ENCODE measurements at places on chromosomes 7 and 10.

DNA sequence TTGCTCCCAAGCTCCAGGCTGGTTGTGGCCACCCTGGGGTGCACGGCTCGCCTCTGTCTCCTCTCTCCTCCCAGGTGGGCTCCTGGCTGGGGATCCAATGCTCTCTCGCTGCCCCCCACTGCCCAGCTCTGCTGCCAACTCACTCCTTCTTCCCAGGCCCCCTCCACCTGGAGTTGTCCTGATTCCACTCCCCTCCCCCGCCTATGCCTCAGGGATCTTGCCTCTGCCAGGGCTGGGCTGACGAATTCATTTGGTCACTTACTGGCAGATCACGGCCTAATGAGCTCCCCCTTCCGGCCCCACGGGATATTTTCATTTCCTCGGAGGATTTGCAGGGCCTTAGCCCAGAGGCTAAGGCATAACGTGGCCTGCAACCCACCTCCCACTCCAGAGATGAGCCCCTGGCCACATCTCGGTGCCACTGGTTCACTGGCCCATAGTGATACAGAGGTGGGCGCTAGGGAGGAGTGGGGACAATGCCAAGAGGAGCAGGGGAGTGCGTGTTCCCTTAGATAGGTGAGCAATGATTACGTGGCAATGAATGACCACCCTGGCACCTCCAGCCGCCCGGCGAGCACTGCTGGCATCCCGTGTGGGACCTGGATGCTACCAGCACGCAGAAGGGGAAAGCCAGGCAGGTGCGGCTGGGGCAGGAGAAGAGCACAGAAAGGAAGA lies 344.6 kb upstream of the SHH start:
- DNase-seq, result no peak

GRCh38 chr10:14820010-14820774 lies 17.6 kb downstream of the CDNF start:
- no peak for DNase-seq

- DNase-seq, result no peak
These were observed 56.1 kb upstream of the PDLIM1 start for GRCh38 chr10:95346715-95347401.

DNA sequence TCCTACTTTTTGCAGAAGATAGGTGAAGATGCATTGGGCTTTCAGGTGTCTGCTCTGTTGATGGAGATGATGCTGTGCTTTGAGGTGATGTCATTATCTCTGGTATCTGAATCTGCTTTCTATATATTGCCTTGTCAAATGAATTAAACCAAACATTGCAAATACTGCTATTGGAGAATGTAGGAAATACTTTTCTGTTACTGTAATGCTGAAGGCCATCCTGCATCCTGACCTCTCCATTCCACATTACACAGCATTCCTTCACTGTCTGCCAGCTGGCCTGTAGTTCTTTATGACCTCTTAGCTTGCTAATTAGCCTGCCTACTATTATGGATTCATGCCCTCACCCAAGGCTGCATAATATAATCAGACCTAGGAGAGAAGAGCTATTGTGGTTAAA lies 73.2 kb downstream of the VCL start:
- no peak for DNase-seq

GRCh38 chr10:131013281-131013912 lies 298.1 kb downstream of the TCERG1L start:
- DNase-seq, result no peak

DNA sequence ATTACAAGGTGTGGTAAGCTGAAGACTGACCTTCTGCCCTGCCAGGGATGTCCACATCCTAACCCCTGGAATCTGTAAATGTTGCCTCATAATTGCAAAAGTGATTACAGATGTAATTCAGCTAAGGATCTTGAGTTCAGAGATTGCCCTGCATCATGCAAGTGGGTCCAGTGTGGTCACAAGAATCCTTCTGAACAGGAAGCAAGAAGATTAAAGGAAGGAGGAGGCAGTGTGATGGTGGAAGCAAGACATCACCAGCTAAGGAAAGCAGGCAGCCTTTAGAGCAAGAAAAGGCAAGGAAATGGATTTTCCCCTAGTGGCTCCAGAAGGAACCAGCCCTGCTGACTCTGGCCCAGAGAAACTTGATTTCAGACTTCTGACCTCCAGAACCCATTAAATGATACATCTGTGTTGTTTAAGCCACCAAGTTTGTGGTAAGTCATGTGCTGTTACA lies 78.1 kb downstream of the USP6NL start:
- no peak for DNase-seq

DNA sequence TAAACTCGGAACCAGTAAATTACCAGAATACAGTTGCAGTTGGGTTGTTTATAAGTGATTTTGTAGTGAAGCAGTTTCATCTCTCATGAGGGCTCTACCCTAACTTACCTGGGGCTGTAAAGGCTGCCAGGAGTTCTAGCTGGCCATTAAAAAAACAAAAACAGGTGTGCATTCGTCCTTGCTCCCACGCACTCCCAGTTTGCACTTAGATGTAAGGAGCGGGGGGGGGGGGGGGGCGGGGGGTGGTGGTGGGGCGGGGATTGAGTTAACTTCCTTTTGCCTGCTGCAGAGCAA lies 2.3 kb upstream of the PFKFB3 start:
- no peak for DNase-seq

DNA sequence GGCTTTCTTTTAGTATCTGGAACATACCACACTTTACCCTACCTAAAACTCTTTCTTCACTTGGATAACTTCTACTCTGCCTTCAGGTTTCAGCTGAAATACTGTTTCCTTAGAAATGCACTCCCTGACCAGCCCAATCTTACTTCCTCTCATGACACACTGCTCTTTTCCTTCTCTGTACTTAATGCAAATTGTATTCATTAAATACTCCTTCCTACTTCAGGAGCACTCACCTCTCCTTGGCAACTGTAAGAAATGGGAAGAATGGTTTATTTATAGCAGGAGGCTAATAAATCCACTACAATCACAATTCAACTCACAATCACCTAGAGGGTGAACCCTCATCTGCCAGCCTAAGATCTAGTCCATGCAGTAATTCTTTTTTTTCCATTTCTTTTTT lies 15.2 kb downstream of the ZCWPW1 start:
- DNase-seq, result no peak

DNA sequence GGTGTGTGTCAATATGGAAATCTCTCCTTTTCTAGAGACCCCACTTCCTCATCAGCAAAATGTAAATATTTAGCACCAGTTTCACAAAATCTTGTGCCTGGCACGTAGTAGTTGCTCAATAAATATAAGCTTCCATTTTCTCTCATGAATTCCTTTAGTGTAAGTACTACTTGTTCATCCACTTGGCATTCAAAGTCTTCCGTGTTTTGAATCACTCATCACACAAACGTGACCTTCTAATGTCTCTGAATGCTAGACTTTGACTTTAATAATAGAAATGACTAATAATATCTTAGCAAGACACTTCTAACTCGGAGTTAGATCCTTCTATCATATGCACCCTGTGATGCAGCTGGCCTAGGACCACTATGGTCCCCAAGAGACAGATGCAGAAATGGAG lies 168.7 kb upstream of the ZNF32 start:
- no peak for DNase-seq

DNA sequence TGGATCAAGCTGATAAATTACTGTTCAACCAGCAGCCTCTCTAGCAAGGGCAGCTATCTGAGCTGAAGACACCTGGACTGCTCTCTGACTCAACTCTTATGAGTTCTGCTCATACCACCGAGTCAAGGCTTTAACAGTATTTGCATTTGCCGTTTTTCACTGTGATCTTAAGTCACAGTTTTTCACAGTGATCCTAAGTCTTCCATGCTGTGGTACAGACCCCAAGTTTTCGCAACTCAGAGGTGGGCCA lies 31.3 kb downstream of the PIP4K2A start:
- DNase-seq, result no peak

- no peak for DNase-seq
These were observed 293.6 kb downstream of the GLRX3 start for GRCh38 chr10:130429809-130430208.

- DNase-seq, result no peak
These were observed 37.1 kb downstream of the CAMK2B start for GRCh38 chr7:44288381-44288685.

DNA sequence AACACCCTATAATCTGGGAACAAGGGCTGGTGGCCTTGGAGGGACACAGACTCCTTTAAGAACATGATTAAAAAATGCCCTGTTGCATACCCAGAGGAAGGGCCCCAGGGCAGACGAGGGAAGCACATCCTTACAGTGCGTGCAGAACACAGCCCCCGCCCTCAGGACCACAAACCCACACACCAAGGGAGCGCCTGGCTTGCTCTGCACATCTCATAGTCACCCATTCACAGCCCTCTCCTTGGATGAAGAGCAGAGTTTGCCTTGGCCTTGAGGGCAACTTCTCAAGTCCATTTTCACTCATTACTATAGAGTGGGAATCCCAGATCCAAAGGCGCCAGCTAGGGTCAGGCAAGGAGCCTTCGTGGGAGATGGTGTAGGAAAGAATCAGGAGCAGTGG lies 6.3 kb upstream of the VSIR start:
- no peak for DNase-seq

DNA sequence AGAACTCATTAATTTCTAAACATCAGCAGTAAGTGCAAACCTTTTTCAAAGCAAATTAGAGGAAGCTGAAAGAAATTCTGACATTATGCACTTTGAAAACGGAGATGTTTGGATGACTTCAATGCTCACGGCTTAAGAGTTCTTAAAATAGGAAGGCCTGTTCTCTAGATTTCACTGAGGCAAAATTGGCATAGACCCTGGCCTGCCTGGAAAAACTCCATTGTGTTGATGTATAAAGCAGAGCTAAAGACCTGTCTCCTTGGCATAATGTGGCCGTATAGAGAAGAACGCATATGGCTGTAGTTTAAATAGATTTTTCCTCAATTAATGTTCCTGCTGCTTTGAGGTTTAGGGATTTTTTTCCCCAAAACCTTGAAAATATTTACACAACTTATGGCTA lies 24.5 kb upstream of the AGMO start:
- no peak for DNase-seq

DNA sequence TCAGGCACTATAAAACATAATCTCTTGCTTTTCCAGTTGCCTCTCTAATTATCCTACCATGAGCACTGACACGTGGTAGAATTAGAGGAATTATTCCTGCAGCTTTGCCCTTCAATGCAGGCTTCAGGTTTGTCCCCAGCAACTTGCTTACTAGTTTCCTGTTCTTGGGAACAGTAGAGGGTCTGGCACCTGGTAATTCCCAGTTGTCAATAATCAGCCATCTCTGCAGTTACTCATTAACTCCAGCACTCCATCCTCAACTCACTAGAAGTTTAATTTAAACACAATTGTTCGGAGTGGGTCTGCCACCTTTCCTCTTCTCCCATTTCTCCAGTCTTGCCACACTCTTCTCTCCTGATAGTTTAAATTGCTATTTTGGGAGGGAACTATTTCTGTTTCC lies 324.3 kb upstream of the KIAA1217 start:
- no peak for DNase-seq

- DNase-seq, result no peak
These were observed 15.2 kb downstream of the SLC29A3 start for GRCh38 chr10:71334221-71334791.

GRCh38 chr10:85864173-85864549 lies 502.4 kb downstream of the GRID1 start:
- DNase-seq, result no peak

DNA sequence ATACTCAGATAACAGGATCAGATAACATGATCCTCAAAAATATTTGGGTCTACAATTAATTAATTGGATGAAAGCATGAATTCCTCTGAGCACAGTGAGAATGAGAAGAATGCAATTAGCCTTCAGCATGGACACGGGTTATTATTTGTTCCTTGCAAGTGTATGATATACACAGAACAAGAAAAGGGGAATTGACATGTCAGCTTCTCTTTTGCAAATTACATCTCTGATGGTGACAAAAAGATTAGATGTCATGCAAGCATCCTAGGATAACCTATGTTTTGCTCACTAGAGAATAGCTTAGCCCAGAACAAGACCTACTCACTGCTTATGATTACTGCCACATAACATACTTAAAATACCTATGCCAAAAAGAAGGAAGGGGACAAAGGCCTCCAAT lies 120.3 kb downstream of the ABLIM1 start:
- no peak for DNase-seq

GRCh38 chr7:50721160-50721559 lies 61.5 kb downstream of the GRB10 start:
- no peak for DNase-seq

GRCh38 chr7:79434098-79434497 lies 19.4 kb downstream of the MAGI2 start:
- DNase-seq, result no peak

- no peak for DNase-seq
These were observed 33.9 kb upstream of the ZNF273 start for GRCh38 chr7:64869121-64869725.

DNA sequence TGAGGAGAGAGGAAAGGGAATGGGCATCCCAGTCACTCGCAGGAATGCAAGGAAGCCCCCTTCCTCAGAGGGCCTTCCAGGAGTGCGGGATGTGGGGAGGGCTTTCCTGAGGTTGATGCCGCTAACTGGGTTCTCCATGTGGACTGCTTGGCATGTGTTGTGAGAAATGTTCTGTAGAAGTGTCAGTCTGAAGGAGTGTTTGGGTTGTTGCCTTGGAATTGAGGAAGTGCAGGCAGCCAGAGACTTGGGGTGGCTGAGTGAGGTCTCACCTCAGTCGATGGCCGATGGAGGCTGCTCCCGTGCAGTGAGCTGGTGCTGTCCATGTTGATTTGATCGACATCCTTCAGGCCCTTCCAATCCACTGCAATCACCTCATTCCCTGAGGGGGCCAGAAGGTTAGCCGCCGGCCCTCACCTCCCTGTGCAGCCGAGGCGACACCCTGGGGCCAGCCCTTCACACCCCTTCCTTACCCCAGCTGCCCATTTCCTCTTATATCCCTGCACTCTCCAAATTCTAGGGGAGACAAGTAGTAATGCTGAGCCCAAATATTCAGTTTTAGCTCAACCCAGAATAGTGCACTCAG lies 2.7 kb downstream of the FAM131B start:
- no peak for DNase-seq

GRCh38 chr7:128167042-128167701 lies 73.9 kb upstream of the LEP start:
- no peak for DNase-seq

DNA sequence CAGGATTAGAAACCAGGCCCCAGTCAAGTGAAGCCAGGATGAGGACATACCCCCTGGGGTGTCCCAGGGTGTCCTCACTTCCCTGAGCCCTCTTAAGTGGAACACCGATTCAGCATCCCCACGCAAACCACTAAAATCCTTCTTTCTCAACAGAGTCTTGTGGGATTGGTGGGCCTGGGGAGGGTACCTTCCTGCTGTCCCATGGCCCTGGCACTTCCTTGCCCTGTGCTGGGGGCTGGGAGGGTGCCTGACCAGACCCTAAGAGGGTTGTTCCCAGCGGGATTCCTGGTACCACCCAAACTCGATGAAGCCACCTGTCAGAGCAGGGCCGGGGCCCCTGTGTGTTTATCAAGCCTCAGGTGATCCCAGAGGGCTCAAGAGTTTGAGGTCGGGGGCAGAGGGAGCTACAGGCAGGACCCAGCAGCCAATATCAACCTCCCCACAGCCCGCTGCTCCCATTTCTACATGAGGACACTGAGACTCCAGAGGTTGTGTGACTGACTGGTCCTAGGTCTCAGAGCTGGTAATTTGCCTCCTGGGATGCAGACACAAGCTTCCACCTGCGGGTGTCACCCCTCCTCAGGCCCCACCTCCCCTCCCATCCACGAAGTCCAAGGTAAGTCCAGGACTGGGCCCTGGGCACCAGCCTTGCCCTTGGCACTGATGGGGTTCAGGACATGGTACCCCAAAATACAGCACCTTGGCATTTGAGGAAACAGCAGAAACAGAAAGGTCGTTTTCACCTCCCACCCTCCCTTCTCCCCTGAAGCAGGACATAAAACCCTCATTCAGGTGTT lies 31.4 kb downstream of the OAT start:
- DNase-seq, result no peak
